ENCODE measurements at places on chromosomes 12 and 14. TPM values are rescaled to one million over a fixed set of nuclear protein-coding genes. Genes with fewer than 3 reads are reported as not detected.

The HCAR2 gene
- total RNA-seq, result not detected

The SERPINA1 gene
- not detected for total RNA-seq

The RPL10L gene
- total RNA-seq, result not detected

The ANHX gene
- total RNA-seq, result not detected

The PLD4 gene
- total RNA-seq, result under 0.01 TPM

The PCED1B gene
- total RNA-seq, result 0.45 TPM

All from endothelial cell of coronary artery (primary cell).